ENCODE measurements at places on chromosomes 11 and 22.

DNA sequence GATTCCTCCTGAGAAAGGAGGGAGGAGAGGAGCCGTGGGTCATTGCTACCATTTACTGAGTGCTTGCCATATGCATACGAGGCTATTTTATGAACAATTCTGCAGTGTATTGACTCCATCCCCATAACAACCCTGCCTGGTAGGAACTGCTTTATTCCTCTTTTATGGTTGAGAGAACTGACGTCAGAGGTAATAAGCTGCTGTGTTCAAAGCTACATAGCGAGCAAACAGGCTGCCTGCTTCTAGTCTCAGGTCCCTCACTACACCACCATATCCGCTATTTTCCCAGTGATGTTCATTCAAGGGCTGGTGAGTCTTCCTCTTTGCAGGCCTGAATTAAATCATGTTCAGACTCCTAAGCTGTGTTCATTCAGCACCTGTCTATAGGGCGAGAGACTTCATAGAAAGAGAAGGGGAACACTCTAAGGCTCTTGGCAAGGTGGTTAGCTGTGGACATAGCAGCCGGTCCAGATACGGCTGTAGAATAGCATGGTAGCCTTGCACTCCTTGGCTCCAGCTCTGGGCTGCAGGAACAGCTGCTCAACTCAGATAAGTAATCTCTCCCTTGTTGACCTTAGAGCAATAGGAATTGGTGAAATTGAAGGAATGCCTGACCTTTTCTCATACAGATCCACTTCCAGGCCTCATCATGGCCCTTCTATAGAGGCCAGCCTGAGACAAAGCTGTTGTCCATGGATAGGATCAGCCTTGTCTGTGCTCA, 82.6 kb downstream of the MICAL2 start:
- DNase-seq = no peak

DNA sequence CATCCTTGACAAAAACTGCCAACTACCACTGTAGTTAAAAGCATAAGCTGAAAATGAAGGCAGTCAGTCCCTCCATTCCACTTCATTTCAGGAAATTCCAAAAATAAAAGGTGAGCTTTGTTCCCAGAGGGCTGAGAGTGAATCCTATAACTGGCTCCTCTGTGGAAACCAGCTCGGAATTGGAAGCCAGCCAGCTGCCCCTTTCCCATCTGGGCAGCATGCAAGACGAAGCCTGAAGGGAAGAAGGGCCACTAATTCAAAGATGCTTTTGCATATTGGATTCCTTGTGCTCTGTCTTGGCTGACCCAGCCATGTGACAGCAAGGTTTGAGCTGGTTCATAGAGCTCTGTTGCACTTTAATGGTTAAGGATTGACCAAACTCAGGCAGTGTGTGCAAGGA, 83.4 kb downstream of the ALX4 start:
- no peak for DNase-seq

- peak; percentile 87 for DNase-seq
Measured at GRCh38 chr11:1628506-1629325, 859 bp upstream of the KRTAP5-5 start.

GRCh38 chr22:36055376-36056295, 27.0 kb upstream of the RBFOX2 start:
- no peak for DNase-seq

- no peak for DNase-seq
Measured at GRCh38 chr11:121649798-121650197, 197.0 kb upstream of the SORL1-AS1 start.

GRCh38 chr11:11177156-11177808, 175.8 kb downstream of the CSNK2A3 start:
- DNase-seq = no peak

- peak; percentile 12 for DNase-seq
Measured at GRCh38 chr11:22244986-22245592, 52.2 kb downstream of the ANO5 start.

GRCh38 chr11:12516387-12517105, 139.2 kb downstream of the PARVA start:
- no peak for DNase-seq
